ENCODE measurements at places on chromosomes 5 and 9. TPM values are rescaled to one million over a fixed set of nuclear protein-coding genes. Genes with fewer than 3 reads are reported as not detected.

Gene GPR151
- not detected for total RNA-seq

Gene CDH9
- total RNA-seq, result 0.24 TPM

Gene MUSK
- not detected for total RNA-seq

Gene LURAP1L
- total RNA-seq, result 6.5 TPM

Gene SCGB3A2
- not detected for total RNA-seq

Gene PRDM9
- not detected for total RNA-seq

Gene ACTBL2
- not detected for total RNA-seq

Gene SPATA31E1
- total RNA-seq, result not detected

Gene GDNF
- 0.46 TPM for total RNA-seq

Gene ANGPTL2
- total RNA-seq, result 0.35 TPM

Gene CATSPER3
- total RNA-seq, result 0.33 TPM

Gene MCIDAS
- total RNA-seq, result not detected

Gene STK32A
- not detected for total RNA-seq

Gene PLPP1
- 7.3 TPM for total RNA-seq

Gene RALGDS
- total RNA-seq, result 8.8 TPM

Gene C1QTNF3
- 3.3 TPM for total RNA-seq

Gene BTNL8
- total RNA-seq, result not detected

Gene TAF11L10
- not detected for total RNA-seq

Gene PHYHD1
- total RNA-seq, result 10.6 TPM

Gene C9orf50
- total RNA-seq, result not detected

Gene DELE1
- total RNA-seq, result 46.5 TPM

Data from HepG2 (cell line).